ENCODE measurements at places on chromosomes 2 and 18.

GRCh38 chr2:132420816-132421805 lies 4.5 kb downstream of the GPR39 start:
- DNase-seq: no peak

GRCh38 chr2:34105006-34105767 lies 506.1 kb upstream of the FAM98A start:
- no peak for DNase-seq

DNA sequence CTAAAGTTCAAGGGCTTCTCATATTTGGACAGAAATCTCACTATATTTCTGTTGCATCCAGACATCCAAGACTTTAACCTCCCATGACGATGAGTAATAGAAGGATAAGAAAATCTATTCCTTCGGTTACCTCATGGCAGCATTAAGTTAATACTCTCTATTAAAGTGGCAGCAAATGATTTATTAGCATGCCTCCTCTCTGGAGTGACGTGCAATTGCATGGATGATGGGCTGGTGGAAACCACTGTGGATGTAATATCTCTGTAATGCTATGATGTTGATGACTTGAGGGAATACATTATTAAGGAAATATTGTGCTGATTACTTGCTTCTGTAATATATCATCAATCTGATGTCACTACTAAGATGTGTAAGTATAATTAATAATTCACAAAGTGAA lies 336.8 kb downstream of the DSEL start:
- no peak for DNase-seq

GRCh38 chr18:32333781-32334180 lies 136.9 kb downstream of the GAREM1 start:
- no peak for DNase-seq

DNA sequence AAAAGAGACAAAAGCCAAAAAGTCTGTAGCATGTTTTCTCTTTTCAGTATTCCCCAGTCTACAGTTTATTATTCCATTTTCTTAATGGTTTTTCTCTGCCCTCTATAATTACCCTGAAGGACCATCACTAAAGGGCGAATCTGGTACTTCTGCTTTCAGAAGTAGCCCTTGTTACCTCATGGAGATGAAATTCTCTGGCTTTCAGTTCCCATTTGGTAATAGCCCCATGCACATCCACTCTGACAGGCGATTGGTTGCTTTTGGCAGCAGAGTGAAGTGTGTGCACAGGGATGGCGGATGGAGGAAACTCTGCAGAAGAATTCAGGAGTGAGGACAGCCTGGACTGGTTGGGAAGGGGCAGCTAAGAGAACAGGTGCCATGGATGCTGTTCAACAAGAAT lies 66.3 kb upstream of the NABP1 start:
- no peak for DNase-seq

- DNase-seq: no peak
Observed at GRCh38 chr2:233455491-233455890, 101.2 kb downstream of the DGKD start.

- DNase-seq: no peak
Observed at GRCh38 chr2:116094196-116094595, 1651.8 kb downstream of the DPP10 start.

- DNase-seq: no peak
Observed at GRCh38 chr18:31783059-31783458, 22.4 kb upstream of the SLC25A52 start.

DNA sequence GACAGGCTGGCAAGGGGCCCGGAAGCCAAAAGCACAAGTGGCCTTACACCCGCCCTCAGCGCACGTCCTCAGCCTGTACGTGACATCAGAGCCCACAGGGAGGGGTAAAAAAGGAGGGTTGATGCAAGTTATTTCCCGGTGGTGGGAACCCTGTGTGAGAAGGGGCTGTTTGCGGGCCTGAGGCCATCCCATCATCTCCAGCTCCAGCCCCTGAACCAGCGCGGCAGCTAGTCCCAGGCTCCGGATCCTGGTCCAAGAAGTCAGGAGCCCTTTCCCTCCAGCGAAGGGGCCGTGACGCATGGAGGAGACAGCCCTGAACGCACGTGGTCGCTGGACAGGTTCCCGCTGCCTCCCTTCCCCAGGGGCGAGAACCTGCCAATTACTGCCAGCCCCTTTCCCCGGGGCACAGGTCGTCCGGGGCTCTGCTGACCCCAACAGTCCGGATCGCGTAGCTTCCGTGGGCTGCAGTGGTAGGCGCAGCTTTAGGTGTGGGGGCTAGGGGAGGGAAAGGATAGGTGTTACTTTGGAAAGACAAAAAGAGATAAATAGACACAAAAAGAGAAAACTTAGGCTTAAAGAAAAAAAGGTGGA lies 1.3 kb upstream of the LRP2 start:
- peak; percentile 18 for DNase-seq

GRCh38 chr2:1224901-1225300 lies 188.4 kb upstream of the TPO start:
- no peak for DNase-seq

- no peak for DNase-seq
Observed at GRCh38 chr2:220000080-220000479, 372.6 kb downstream of the SLC4A3 start.

- no peak for DNase-seq
Observed at GRCh38 chr2:48107326-48107925, 201.1 kb upstream of the FBXO11 start.

DNA sequence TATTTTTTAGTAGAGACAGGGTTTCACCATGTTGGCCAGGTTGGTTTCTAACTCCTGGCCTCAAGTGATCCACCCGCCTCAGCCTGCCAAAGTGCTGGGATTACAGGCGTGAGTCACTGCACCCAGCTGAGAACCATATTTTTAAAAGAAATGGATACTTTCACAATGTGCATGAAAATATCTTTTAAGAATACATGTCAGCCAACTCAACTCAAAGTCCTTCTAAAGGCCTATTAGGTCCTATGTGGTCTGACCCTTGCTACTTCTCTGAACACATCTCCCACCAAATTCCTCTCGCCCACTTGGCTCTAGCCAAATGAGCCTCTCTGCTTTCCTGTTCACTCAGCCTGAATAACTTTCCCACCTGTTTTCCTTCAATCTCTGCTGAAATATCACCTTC lies 119.6 kb downstream of the MTX2 start:
- no peak for DNase-seq

GRCh38 chr18:7524786-7525185 lies 42.3 kb upstream of the PTPRM start:
- DNase-seq: no peak

GRCh38 chr2:84999553-84999955 lies 28.6 kb downstream of the KCMF1 start:
- DNase-seq: no peak

DNA sequence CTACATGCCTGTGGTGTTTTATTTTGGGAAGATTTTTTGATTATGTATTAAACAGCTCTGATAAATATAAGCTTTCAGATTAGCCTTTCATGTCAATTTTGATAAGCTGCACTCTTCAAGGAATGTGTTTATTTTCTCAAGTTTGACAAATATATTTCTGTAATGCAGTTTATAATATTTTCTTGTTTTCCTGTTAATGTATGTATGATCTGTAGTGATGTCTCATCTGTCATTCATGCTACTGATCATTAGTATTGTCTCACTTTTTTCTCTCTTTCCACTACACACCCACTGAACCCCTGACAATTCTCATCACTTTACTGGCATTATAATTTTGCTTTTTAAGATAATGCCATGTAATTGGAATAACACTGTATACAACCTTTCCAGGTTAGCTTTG lies 100.9 kb downstream of the TMEM18 start:
- no peak for DNase-seq

DNA sequence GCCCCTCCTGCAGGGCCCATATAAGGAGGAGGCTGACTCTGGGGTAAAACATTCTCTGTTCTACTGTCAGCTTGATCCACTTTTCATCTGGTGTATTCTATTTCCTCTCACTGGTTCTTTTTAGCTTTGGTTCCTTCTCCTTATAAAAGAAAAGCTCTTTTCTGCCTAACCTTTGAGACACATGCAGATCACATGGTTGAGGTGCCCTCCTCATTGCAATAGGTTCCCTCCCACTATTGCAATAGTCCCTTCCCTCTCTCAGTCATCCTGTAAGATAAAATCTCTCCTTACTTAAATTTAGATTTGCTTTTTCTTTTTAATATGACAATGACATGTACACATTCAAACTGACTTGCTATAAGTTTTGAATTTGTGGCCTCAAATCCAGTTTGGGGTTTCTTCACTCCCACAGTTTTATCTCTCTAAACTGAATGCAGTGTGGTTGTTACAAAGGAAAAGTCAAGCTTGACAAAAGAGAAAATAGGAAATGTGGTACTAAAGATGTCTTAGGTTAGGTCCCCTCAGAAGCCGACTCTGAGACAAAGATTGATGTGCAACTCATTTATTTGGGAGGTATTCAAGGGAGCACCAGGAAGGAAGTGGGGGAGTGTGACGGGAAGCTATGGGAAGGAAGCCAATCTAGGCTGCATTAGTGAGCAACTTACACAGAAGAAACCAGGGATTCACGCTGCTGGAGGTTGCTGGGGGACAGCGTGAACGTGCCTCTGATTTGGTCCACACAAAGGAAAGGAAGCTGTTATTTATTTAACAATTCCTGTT lies 127.6 kb upstream of the LINC00305 start:
- no peak for DNase-seq

GRCh38 chr2:171524018-171524401 lies 1.7 kb downstream of the CYBRD1 start:
- no peak for DNase-seq

- peak; percentile 12 for DNase-seq
Observed at GRCh38 chr2:149463328-149464002, 124.1 kb downstream of the MMADHC start.

DNA sequence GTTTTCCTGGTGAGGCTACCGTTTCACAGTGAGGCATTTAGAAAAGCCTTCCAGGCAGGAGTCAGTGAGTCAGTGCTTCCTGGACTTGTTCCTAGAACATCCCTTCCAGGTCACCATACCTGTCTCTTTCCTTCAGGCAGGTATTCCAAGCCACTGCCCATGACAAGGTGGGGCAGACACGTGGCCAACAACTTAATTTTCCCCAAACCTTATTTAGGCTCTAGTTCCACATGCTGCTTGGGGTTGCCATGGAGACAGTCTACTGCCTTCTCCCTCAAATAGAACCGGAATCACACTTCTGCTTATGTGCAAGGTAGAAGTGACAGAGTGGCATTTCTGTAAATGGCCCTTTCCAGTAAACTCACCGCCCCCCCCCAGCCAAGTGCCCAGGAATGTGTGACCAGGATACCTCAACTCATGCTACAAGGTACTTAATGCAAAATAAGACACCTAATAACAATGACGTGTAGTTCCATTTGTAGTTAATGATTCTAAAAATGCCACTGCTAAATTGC lies 258.3 kb downstream of the PRKCE start:
- no peak for DNase-seq

GRCh38 chr2:104658144-104658835 lies 195.6 kb upstream of the POU3F3 start:
- peak; percentile 4 for DNase-seq

DNA sequence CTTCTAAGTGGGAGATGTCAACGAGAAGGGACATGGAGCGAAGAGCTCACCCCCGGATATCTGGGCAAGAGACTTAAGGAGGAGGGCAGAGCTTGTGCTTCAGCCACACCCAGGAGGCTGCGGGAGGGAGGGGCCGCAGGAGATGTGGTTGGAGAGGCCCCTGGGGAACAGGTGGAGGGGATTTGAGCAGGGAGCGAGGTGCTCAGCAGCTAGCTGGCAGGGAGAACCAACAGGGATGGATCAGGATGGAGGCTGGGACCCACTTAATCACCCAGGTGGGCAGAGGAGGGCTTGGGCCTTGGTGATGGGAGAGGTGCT lies 78.3 kb downstream of the MBP start:
- DNase-seq: no peak

GRCh38 chr2:110771547-110772382 lies 39.4 kb downstream of the ACOXL start:
- DNase-seq: no peak

GRCh38 chr2:30266705-30267104 lies 35.4 kb downstream of the LBH start:
- no peak for DNase-seq

- DNase-seq: no peak
Observed at GRCh38 chr2:239803102-239803765, 221.9 kb downstream of the NDUFA10 start.

- peak; percentile 61 for DNase-seq
Observed at GRCh38 chr18:24176727-24177416, 38.0 kb downstream of the CABYR start.

DNA sequence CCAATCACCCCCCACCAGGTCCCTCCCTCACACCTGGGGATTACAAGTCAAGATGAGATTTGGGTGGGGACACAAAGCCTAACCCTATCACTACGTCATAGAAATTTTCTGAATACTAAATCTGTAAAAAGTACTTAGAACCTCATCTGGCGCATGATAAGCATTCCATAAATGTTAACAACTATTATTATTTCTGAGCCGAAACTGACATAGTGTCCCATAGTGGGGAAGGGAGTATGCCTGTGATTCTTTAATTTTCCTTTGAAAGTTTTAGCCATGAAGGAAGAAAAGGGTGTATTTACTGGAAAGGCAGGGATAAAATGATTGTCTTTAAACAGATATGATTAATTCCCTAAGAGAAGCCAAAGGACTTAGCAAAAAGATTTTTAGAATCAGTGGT lies 71.4 kb downstream of the FHOD3 start:
- DNase-seq: no peak

- no peak for DNase-seq
Observed at GRCh38 chr18:57441071-57441794, 6.1 kb downstream of the ONECUT2 start.

DNA sequence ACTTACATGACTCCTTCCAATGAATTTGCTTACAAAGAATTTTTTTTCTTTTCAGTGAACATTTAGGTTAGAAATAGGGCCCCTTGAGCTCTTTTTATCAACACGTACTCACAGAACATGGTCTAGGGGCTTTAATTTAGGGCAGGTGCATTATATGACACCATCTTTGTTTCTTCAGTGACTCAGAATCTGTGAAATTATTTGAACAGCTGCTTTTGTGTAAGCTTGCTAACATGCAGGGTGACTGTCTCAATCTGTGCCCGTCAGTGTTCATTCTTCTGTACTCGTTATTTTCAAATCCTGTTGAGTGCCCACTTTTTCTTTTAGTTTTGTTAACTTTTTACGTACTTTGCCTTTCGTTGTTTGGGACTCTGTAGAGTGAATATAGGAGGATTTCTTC lies 52.8 kb upstream of the CABYR start:
- no peak for DNase-seq

- DNase-seq: no peak
Observed at GRCh38 chr18:56861244-56861643, 210.1 kb downstream of the WDR7 start.

DNA sequence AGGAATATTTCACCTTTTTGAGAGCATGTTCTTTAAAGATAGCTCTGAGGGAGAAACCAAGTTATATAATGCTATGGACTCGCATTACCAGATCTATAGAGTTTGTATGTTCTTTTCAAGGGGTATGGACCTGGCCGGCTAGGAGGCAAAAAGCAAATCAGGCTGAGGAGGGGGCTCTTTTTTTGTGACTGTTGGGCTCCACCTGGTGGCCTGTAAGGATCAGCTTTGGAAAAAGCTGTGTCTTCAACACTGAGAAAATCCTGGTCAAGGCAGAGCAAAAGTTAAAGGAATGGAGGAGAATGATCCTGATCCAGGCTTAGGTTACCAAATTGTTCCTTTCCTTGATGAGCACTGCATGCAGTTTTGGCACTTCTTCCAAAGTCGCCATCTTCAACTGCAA lies 180.5 kb downstream of the DIS3L2 start:
- peak; percentile 12 for DNase-seq

Data from stimulated activated CD4-positive, alpha-beta T cell treated with anti-CD3 and anti-CD28 coated beads, Interleukin-4, amount 100 ng/mL, for 48 hours (primary cell).